ENCODE measurements at places on chromosomes 11 and 22. TPM values are rescaled to one million over a fixed set of nuclear protein-coding genes. Genes with fewer than 3 reads are reported as not detected.

- no peak for DNase-seq
Measured at GRCh38 chr11:111561791-111562325, 21.3 kb downstream of the LAYN start.

GRCh38 chr11:84993386-84993785 is 633.8 kb downstream of the DLG2 start:
- no peak for DNase-seq

DNA sequence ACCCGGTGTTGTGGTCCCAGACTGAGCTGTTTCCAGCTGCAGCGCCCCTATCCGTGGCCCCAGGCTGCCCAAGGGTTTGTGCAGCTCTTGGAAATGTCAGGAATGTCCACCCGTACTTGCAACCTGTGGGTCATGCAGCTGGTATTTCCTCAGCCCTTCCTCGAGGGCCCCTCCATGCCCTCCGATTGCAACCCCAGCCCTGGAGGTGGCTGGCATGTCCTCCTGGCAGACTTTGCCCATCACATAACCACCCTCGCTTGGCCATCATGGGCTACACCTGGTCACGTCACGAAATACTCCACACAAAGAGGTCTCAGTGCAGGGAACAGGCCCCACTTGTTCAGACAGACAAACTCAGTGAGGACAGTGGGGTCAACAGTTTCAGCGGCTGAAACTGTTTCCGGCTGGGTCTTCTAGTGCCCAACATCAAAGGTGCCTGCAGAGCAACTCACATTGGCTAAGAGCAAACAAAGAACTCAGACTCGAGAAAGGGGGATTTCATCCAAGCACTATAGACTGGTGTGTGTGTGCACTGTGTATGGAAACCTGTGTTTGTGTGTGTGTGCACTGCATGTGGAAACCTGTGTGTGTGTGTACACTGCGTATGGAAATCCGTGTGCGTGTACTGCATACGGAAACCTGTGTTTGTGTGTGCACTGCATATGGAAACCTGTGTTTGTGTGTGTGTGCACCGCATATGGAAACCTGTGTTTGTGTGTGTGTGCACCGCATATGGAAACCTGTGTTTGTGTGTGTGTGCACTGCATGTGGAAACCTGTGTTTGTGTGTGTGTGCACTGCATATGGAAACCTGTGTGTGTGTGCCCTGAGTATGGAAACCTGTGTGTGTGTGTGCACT is 72.8 kb upstream of the CCND1 start:
- no peak for DNase-seq

GRCh38 chr22:23053912-23054530 is 16.3 kb upstream of the GNAZ start:
- peak; percentile 66 for DNase-seq

The TMEM151A gene
- total RNA-seq = 0.24 TPM

DNA sequence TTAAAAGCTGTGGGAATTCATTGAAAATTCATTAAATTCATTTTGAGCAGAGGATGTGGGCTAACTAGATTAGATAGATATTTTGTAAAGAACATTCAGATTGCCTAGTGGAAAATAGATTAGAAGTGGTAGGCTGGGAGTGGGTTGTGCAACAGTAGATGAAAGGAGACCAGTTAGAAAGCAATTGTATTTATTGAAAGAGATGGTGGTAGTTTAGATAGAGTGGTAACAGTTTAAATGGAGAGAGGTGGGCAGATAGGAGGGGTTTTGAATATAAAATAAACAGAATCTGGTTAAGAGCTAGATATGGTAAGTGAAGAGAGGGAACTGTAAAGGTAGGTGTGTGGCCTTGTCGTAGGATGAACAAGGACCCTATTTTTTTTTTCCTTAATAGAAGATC is 34.5 kb downstream of the METTL15 start:
- DNase-seq = no peak

The APOL5 gene
- total RNA-seq = not detected

The TSKU gene
- total RNA-seq = 6.9 TPM

GRCh38 chr11:65103476-65103875 is 7.5 kb downstream of the VPS51 start:
- DNase-seq = no peak

GRCh38 chr22:45077286-45077685 is 67.5 kb upstream of the PHF21B start:
- DNase-seq = no peak

The DGCR8 gene
- 19.1 TPM for total RNA-seq

GRCh38 chr11:6646576-6646917 is 9.1 kb downstream of the DCHS1 start:
- no peak for DNase-seq

The PKDREJ gene
- total RNA-seq = 0.11 TPM

- DNase-seq = no peak
Measured at GRCh38 chr11:67613960-67614715, 7.4 kb downstream of the NDUFV1 start.

GRCh38 chr11:71917646-71918140 is 10.7 kb downstream of the XNDC1N start:
- DNase-seq = no peak

DNA sequence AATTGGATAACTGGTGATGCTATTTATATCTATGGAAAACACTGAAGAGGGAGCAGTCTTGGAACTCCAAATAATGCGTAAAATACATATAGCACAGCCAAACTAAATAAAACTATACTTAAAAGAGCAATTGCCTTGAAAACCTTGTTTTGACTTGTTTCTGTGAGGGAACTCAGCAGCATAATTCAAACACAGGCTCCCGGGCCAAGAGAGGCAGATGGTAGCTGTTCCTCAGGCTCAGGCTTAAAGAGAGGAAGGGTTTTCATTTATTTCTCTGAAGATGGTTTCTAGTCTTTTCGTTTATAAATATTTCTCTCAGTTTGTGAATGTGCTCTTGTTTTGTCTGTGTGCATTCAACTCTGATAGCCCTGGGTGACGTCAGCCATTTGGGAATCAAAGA is 82.4 kb downstream of the FANCF start:
- DNase-seq = no peak

The NEFH gene
- 0.22 TPM for total RNA-seq

DNA sequence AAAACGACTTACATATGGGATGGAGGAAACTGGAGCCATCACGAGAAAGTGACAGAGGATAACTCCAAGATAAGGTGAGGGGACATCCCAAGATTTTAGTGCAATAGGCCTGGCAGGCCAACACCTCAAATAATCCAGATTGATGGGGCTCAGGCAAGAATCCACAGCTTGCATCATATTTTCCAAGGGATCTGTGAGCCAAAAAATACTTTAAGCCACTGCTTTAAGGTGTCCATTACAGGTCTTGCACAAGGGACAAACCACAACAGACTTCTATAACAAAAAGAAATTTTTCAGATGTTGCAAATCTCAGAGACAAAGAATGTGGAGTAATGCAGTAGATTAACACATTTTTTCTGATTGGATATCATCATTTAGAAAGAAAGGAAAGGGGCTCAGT is 45.6 kb downstream of the DENND5A start:
- DNase-seq = no peak

GRCh38 chr22:49964136-49965090 is 3.8 kb downstream of the PIM3 start:
- DNase-seq = peak; percentile 72

DNA sequence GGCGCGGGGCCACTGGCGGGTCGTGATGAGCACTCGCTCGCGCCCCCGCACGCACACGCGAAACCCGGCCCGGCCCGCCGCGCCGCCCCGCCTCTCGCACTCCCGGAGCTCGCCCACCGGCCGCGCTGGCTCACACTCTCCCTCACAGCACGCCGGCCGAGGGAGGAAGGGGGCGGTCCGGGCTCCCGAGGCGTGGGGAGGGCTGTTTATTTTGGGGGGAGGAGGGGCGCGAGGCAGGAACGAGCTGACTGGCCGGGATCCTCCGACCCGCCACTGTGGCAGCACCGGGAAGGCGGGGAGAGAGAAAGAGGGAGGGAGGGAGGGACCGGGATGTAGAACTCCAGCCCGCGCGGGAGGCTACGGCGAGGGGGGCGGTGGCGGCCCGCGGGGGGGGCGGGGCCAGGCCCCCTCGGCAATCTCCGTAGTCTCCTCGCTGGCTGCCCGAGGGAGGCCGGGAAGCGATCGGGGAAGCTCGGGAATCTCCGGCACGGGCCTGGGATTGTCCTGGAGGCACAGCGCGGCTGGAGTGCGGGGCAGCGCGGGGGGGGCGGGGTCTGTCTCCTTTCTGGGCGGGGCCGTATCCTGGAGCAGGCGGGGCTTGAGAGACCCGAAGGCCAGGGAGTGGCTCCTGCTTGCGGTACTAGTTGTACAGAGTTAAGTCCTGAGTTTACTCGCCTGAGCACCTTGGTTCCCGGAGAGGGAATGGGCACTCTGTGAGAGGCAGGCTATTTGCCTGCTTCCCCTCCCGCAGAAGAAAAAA is at the start of gene RBFOX2:
TSS of gene RBFOX2 (minus strand) at position 179 of the 760 bp plus-strand sequence. CDS start 399 bp downstream, outside the sequence.
- DNase-seq = peak; percentile 96

GRCh38 chr22:17205432-17205831 is 13.8 kb downstream of the ADA2 start:
- no peak for DNase-seq

GRCh38 chr11:128775468-128775867 is 81.6 kb downstream of the FLI1 start:
- DNase-seq = no peak

DNA sequence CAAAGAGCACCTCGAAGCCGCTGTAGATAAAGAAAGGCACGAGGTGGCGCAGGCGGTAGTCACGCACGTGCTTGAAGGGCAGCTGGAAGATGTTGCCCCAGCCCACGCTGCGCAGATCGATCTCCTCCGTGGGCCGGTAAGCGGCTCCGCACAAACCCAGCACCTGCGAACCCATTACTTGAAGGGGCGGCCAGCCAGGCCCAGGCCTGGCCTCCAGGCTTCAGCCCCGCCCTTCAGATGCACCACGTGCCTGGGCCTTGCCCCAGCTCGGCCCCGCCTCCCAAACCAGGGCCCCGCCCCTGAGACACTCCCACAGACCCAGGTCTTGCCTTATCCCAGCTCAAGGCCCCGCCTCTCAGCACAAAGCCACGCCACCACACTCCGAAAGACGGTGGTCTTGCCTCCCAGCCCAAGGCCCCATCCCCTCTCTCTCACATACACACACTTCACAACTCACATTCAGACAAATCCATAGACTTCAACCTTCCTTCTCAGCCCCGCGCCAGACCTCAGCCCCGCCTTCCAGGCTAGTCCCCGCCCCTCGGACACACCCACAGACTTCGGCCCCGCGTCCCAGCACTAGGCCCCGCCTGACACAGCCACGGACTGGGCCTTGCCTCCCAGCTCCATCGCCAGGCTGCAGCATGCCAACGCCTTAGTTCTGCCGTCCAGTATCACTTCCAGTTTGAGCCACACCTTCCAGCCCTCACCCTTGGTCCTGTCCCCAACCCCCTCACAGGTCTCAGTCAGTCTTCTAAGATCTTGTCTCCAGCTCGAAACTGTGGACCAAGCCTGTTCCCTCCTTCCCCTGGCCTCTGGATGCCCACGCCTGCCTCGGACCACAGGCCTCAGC is 7.0 kb downstream of the UNC93B1 start:
- no peak for DNase-seq

The OR2AT4 gene
- total RNA-seq = not detected
